Central memory CD8-positive, alpha-beta T cell (primary cell): ENCODE measurements at places on chromosomes 5 and 9.

- H3K36me3 ChIP-seq: no peaks in the 10 kb centered on the region
- no peak overlapping the region for H3K27ac ChIP-seq
- DNase-seq: no peak
- H3K4me3 ChIP-seq: no peak overlapping the region
- no peaks in the 10 kb centered on the region for H3K4me1 ChIP-seq
These were observed 29.9 kb downstream of the TMC1 start for GRCh38 chr9:72551306-72551705.

DNA sequence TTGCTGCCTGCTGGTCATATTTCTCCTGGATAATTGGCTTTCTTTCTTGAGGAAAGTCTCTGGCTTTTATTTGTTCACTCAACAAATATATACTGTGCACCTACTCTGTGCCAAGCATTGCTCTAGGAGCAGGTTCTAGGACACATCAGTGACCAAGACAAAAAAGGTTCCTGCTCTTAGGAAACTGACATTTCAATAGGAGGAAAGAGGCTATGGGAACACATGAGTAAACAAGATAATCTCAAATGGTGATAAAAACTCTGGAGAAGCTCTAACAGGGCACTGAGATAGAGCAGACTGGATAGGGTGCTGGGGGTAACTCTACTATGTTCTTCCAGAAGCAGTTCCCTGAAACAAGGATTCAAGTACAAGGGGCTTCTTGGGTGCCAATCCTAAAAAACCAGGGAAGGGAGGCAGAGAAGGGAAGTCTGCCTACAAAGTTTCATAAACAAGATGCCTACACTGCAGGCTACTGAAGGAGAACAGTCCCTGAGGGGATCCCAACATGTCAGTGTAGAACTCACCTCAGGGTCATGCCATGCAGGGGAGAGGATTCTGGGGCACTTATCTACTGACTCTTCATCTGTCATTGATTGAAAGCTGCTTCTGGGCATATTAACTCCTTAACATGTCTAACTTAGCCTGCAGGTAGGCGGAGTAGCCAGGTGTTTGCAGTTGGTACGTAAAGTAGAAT lies 181.3 kb downstream of the GRIA1 start:
- H3K36me3 ChIP-seq: no peaks in the 10 kb centered on the region
- H3K4me3 ChIP-seq: no peak overlapping the region
- no peaks in the 10 kb centered on the region for H3K4me1 ChIP-seq

DNA sequence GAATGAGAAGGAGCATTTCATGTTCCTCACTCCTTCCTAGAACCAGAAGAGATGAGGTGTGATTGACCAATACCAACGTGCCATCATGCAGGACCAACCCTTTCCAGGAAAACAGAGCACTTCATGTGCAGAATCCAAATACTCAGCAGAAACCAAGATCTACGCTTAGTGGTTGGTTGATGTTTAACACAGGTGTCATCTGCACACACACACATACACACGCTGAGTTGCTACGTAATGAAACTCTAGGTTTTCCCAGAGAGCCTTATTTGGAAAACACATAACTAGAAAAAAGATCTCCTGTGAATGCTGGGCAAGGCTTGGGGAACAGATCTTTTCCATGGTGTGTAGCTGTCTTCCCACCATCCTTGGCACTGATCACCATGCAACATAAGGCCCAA lies 21.1 kb upstream of the ZNF622 start:
- no peaks in the 10 kb centered on the region for H3K4me1 ChIP-seq
- no peak overlapping the region for H3K4me3 ChIP-seq
- no peak overlapping the region for H3K27ac ChIP-seq
- no peaks in the 10 kb centered on the region for H3K36me3 ChIP-seq
- peaks cover 8% of the 10 kb centered on the region for H3K27me3 ChIP-seq

DNA sequence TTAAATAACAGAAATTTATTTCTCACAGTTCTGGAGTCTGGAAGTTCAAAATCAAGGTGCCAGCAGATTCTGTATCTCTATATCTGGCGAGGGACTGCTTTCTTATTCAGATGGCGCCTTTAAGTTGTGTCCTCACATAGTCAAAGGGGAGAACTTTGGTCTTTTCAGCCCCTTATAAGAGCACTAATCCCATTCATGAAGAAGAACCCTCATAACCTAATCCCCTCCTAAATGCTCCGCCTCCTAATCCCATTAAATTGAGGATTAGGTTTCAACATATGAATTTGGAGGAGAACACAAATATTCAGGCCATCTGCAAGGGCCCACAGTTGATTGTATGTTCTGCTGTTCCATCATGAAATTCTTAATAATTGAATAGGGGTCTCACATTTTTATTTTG lies 10.8 kb upstream of the CCDC152 start:
- no peaks in the 10 kb centered on the region for H3K27me3 ChIP-seq
- no peak overlapping the region for H3K27ac ChIP-seq
- DNase-seq: no peak
- peaks cover 2% of the 10 kb centered on the region for H3K36me3 ChIP-seq

GRCh38 chr5:68169903-68170302 lies 45.7 kb upstream of the PIK3R1 start:
- no peak for DNase-seq
- H3K4me3 ChIP-seq: no peak overlapping the region
- H3K27ac ChIP-seq: no peak overlapping the region
- H3K36me3 ChIP-seq: no peaks in the 10 kb centered on the region
- no peaks in the 10 kb centered on the region for H3K4me1 ChIP-seq
